T-helper 17 cell (primary cell): ENCODE measurements at places on chromosomes 16 and 17.
A peak's percentile ranks its signal among the peaks of the same experiment; 100 is the strongest.

DNA sequence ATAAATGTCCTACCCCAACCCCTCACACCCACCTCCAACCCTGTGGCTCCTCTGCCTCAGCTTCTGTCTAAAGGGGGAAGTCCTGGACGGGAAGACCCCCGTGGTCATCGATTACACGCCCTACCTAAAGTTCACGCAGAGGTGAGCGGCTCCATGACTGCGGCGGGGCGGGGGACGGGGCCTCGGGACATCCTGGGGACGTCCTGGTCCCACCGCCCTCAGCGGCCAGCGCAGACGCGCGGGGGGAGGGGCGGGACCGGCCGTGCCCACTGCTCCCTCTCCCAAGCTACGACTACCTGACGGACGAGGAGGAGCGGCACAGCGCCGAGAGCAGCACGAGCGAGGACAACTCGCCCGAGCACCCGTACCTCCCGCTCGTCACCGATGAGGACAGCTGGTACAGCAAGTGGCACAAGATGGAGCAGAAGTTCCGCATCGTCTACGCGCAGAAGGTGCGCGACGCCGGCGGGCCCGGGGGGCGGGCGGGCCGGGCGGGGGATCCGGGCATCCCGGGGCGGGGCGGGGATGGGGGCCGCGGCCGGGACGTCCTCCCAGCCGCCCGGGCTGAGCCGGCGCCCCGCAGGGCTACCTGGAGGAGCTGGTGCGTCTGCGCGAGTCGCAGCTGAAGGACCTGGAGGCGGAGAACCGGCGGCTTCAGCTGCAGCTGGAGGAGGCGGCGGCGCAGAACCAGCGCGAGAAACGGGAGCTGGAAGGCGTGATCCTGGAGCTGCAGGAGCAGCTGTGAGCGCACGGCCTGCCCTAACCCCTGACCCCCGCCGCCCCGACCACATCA is 6.7 kb downstream of the RUNDC3A start:
- peak; percentile 19 for DNase-seq

- DNase-seq = no peak
Observed at GRCh38 chr17:69712801-69713311, 298.4 kb downstream of the MAP2K6 start.

DNA sequence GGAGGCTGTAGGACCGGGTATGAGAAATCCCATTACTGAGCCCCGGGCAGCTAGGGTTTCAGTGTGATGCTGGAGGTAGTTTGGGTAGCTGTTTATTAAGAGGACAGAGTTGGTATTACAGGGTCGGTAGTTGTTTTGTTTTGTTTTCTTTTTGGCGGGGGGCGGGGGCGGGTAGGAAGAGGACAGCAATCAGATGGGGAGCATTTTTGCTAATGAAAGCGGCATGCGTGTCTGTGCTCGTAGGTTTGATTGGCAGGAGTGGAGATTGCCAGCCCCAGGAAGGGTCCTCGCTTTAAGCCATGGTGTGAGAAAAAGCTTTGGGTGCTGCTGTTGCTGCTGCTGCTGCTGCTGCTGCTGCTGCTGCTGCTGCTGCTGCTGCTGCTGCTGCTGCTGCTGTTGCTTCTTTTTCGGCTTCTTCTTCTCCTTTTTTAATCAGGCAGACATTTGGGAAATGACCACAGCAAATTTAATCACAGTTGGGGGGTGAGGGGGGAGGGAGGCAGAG is 498.5 kb upstream of the ZFHX3 start:
- no peak for DNase-seq

DNA sequence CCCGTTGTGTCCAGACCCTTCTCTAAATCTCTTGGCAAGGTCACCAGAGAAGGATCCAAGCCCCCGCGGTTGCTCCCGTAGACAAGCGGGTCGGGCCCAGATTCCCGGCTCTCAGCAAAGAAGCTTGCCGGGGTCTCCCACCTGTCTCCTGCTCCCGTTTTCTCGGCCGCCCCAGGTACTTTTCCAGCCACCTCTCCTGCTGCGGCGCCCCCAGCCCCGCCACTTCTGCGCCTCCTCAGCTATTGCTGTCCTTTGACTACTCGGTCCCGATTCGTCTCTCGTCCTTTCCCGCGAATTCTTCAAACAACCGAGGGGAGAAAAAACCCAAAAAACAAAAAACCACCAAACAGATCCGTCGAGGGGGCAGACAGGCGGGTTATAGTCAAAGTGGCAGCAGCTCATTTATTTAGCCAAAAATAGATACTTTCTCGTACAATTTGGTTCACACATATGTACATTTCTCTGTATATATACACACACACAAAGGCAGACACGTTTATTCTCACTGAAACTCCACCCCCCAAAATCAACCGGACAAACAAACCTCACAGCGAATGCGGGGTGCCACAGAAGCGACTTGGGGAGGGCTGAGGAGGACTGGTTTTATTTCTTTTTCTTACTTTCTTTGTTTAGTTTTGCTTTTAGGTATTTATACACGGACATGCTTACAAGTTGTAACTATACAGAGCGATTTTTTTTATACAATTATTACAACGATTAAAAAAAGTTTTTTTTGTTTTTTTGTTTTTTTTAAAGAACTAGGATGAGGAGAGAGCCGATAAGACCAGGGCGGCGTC is 3.5 kb downstream of the IRX3 start:
- DNase-seq = no peak

- DNase-seq = peak; percentile 57
Observed at GRCh38 chr17:58344791-58345157, 7.2 kb downstream of the SUPT4H1 start.

GRCh38 chr17:8888704-8889302 is 21.3 kb upstream of the PIK3R6 start:
- DNase-seq = no peak

- DNase-seq = no peak
Observed at GRCh38 chr17:19533718-19534561, at the start of gene SLC47A1. Gene SLC47A1, plus strand, starts transcription at chr17:19533854. Its CDS starts 86 bp downstream, at chr17:19533940.

GRCh38 chr17:44759086-44759915 is 513 bp downstream of the ADAM11 start:
- DNase-seq = no peak

DNA sequence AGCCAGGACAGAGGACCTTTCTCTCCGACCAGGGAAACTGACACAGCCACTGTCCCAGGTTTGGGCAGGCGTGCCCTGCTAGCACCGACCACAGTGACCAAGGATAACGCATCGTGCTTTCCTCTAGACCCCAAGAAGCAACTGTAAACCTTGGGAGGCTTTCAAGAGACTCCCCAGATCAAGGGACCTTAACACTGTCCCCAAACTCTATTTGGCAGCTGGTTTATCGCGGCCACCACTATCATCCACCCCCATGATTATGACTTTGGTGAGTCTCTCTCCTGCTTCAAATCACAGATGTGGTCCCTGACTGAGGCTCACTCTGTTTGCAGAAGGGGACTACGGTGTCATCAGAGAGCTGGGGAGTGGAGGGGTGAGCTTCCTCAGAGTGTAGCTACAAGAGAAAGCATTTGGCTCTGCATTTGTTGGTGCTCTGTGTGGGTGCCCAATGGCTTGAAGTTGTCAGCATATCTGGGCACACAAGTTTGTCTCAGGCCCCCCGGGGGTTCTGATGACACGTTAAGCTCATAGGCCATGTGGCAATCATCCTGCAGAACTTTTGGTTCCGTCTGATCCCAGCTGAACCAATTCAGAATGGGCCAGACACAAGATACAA is 408.0 kb downstream of the SLC39A11 start:
- no peak for DNase-seq

DNA sequence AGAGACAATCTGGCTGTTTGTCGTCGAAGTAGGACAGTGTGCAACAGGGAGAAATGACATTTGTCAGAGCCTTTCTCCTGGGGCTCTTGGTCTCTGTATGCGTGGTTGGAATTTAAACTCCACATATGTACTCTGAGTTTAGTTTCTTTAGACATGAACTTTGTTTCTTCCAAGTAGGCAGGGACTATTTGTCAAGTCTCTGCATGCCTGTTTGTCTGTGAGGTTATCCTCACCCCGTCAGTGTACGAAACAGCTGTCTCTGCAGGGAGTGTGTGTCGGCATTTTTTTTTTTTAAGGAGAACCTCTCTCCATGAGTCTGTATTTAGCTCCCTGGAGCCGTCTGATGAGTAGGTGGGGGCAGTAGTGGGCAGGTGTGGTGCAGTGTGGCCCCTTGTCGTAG is 29.7 kb downstream of the NDEL1 start:
- no peak for DNase-seq

- DNase-seq = no peak
Observed at GRCh38 chr17:47872019-47872650, 21.2 kb upstream of the SP6 start.

- no peak for DNase-seq
Observed at GRCh38 chr17:59527325-59527917, 38.0 kb upstream of the DHX40 start.

DNA sequence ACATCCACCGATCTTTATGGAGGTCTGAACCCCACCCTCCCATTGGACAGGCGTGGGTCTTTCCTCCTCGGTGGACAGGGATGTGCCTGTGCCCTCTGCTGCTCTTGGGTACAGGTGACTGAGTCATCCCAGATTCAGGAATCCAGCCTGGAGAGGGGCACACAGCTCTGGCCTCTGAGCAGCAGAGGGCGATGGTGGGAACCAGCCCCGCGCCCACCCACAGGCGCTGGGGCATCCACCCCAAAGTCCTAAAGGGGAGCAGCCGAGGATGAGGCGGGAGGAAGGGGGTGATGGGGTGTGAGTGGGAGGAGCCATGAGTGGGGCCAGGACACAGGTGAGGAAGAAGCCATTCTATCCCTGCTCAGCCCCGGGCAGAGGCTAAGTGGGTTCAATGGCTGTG is 35.0 kb downstream of the ENGASE start:
- no peak for DNase-seq

- DNase-seq = no peak
Observed at GRCh38 chr16:85897382-85897781, 1.6 kb upstream of the IRF8 start.
